ENCODE measurements at places on chromosomes 1 and 21. TPM values are rescaled to one million over a fixed set of nuclear protein-coding genes. Genes with fewer than 3 reads are reported as not detected.

- no peak for DNase-seq
Measured at GRCh38 chr1:192620071-192620635, 15.8 kb upstream of the RGS13 start.

- no peak for DNase-seq
Measured at GRCh38 chr21:46457801-46458314, 833 bp upstream of the DIP2A start.

DNA sequence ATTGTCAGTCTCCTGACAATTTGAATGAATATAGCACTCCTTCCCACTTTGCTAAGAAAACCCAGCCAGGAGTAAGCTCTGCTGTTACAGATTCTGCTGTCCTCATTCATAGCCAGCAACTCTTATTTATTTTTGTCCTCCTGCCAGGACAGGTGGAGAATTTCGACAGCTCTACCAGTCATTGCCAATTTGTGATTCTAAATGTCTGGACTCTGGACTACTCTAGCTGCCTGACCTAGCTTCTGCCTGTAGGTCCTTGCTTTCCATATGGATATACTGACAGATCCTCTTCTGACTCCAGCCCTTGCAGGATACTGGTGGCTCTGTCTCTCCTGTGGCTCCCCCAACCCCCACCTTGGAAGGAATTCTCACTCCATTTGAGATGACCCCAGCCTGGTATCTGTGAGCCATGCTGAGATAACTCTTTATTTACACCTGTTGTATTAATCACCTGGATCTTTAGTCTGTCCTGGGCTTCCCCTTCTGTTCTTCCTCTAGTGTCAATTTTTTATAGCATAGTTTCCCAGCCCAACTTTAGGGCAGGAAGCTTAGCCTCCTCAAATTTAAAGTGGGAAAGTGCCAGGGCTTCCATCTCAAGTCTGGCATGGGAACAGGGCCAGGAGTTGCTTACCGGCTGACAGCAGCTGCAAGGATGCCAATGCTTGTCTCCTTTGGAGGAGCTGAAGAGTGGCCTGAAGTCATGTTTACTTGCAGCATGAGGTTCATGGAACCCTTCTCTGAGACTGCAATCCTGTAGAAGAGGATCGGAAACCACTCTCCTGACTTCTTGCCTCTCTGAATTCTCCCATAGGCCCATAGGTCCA is 6.7 kb downstream of the PM20D1 start:
- DNase-seq = no peak

DNA sequence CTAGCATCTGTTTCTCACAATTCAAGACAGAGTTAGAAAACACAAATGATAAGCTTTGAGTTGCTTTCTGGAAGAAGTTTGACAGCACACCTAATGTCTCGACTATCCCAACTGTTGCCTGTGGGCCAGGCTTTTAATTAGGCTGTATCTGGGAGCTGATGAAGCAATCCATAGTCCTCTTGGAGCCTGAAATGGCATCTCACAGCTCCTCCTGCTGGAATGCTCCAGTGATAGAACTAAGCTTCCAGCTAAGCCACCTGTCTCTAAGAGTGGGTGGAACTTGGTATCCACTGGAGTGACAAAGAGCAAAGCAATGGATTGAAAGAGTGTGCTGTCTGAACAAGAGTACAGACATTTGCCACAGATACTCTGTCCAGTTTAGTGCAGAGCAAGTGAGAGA is 605.3 kb upstream of the NR5A2 start:
- no peak for DNase-seq

GRCh38 chr21:46455575-46456385 is 2.9 kb upstream of the DIP2A start:
- DNase-seq = no peak

DNA sequence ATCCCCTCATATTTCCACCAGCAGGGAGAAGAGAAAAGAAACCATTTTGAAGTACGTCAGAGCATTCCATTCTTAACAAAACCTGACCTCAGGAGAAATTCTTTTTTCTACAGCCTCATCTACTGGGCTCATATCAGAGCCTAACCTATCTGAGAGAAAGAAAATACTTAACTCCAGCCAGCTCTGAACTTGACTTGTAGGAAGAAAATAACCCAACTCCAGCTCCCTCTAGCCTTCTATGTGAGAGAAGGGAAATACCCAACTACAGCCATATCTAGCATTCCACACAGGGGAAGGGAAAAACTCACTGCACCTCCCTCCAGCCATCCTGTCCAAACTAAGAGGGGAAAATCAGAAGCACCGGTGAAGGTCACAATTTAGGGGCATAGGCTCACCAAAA is 57.7 kb downstream of the SPATA6 start:
- no peak for DNase-seq

DNA sequence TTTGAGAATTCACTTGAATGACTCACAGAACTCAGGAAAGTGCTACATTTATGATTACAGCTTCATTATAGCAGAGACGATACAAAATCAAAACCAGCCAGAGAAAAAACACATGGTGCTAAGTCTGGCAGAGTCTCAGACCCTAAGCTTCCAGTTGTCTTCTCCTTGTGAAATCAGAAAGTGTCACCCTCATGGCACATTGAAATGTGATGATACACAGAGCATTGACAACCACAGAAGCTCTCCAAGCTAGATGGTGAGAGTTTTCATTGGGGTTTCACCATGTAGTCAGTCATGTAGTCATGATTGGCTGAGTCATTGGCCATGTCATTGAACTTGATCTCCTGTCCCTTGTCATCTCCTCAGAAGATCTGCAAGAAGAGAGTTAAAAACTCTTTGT is 526.6 kb downstream of the MRPL39 start:
- no peak for DNase-seq

DNA sequence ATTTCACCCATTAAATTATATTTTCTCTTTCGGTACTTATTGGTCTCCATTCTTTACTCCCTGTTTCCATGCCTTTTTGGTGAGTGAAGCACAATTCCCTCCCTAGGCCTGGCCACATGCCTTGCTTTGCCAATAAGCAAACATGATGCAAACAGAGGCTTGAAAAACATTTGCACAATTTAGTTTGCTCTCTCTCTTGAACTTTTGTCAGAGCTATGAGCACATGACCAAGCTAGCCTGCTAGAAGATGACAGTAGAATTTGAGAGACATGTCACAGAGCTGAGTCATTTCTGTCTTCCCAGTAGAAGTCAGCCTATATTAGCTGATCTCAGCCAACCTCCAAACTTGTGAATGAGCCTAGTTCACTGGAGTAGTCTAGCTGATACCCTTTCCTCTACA is 24.6 kb downstream of the ANGPTL3 start:
- no peak for DNase-seq

Gene C1orf87
- not detected for total RNA-seq

Gene SPRR2E
- 307 TPM for total RNA-seq

Measured in esophagus squamous epithelium (tissue), 5 donors.